RKO (cell line): ENCODE measurements at places on chromosomes 6 and 20.

DNA sequence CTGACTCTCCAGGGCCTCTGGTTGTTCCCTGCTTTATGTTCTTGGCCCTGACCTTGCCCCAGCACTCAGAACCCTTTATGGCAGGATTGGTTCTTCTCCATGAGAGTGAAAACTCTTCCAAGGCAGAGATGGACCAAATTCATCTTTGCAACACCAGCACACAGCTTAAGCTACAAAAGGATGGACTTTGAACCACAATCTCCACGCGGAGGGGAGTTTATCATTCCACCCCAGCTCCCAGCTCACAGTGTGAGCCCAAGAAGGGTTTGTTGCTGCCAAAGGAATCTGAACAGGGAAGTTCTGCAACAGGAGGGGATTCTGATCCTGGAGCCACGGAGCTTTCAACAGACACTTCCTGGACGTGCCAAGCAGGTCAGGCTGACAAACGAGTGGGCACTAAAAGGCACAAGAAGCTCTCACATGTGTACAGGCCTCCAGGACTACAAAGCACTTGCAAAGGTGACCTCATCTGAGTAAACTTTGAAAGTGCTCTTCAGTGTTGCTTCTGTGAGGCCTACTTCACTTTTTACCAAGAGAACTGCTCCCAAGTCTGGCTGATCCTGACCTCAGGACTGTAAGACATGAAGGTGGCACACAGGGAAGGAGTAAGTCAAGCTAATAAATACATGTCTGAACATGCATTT is 8.9 kb downstream of the FITM2 start:
- DNase-seq, result no peak

DNA sequence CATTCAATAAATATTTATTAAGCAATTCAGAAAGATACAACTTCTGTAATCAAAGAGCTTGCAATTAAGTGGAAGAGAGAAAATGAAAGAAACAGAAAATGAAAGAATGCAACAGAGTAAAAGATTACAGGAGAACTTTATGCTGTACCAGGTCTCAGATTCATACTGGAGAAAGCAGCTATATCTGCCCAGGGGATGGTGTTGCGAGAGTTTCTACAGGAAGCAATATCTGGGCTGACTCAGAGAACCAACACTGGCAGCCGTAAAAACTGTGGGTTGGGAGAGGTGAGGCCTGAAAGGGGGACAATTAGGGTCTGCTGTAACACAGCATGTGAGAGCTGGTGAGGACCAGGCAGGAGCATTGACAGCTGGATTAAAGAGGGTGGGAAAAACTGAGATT is 256.7 kb upstream of the TCF21 start:
- no peak for DNase-seq

DNA sequence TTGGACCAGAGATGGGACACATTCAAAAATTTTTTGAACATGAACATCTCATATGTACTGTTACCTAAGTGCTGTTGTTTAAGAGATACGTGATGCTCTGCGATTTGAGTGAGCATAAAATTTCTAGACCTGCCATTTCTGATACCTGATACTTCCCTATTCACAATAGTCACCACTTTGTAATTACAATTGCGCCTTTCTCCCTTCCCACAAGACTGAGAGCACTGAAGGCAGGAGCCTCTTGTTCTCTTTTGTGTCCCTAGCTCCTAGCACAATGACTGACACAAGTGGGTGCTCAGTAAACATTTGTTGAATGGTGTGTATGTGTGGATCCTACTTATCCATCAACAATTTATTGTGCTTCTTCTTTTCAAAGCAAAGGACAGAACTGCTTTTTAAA is 92.8 kb upstream of the TMEM30A start:
- DNase-seq, result no peak

- DNase-seq, result no peak
These were observed 93.6 kb upstream of the TAB2 start for GRCh38 chr6:149223904-149224351.

DNA sequence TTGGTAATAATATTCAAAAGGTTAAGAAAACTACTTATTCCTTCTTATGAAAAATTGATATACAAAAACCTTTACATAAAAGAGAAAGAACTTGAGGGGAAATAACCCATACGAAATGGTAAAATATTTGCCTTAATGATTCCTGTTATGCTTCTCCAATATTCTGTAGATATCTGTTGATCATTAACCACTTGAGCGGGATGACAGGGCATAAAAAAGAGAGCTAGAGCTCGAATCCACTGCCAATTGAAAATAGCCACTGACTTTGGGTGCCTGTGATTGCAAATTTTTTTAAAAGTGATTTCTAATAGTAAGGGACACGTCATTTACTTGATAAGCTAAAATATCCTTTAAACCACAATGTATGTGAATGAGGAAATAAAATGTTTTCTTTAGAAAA is 188.1 kb downstream of the MOXD1 start:
- no peak for DNase-seq

- DNase-seq, result no peak
These were observed 377.7 kb downstream of the PLCB1 start for GRCh38 chr20:8509809-8510208.
